ENCODE measurements at places on chromosomes 1 and 21.
A peak's percentile ranks its signal among the peaks of the same experiment; 100 is the strongest.

DNA sequence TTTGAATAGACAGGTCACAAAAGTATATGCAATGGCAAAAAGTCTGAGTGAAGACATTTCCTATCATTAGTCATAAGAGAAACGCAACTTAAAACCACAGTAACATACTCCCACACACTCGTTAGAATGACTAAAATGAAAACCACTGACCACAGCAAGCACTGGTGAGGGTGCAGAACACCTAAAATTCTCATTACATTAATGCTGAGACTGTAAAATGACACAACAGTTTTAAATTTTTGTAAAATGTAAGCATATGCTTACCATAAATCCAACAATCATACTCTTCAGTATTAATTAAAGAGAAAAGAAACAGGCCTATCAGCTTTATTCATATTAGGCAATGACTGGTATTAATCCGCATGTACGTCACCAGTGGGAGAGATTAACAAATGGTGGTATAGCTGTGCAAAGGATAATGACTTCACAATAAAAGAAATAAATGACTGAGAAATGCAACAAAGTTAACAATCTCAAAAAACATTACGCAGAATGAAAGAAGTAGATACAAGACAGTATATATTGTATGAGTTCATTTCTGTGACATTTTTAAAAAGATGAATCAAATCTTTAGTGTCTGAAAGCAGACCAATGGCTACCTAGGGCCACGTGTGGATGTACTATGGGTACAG is 253.5 kb downstream of the AKT3 start:
- no peak for DNase-seq

- no peak for DNase-seq
These were observed 1.5 kb upstream of the RUNX1 start for GRCh38 chr21:35050348-35051286.

DNA sequence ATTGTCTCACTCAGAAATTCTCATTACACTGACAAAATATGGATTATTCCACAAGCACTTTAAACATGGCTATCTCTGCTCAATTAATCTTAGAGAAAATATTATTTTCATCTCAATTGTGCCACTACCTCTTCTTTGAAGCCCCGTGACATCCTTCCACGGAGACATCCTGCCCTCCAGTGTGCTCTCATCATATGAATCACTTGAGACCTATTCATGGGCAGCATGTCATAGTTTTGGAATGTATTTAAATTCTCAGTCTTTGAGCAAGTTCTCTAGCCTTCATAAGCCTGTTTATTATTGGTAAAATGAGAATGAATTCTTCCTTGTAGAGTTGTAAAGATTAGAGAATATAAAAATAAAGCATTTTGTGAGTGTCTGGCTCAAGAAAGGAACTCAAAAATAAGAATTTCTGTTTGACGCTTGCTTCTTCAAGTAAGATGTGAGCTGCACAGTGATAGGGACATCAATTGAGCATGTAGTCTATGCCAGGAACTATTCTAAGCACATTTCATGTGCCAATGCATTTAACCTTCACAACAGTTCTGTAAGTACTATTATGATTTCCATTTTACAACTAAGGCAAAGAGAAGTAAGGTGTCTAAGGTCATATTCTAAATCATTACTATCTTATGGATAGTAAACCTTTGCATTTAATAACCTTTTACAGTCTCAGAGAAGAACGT is 557.4 kb upstream of the ZRANB2 start:
- no peak for DNase-seq

GRCh38 chr21:33203371-33203724 is 26.4 kb upstream of the IFNAR2 start:
- no peak for DNase-seq

DNA sequence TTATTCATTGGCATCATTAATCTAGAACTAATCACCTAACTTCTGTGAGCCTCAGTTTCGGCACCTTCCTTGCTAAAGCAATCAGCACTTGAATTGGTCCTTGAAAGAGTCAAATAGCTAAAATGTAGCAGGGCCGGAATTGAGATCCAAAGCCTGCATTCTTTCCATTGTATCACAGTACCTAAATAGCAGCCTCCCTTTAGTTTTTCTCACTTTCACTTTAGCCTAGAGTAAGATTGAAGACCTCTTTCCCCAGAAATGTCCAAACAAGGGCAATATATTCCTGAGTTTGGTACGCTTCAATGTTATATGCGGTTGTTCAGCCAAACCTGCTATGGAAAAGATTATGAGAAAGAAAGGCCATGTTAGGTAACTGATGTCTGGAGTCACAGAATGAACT is 121.9 kb upstream of the BMP8A start:
- no peak for DNase-seq

DNA sequence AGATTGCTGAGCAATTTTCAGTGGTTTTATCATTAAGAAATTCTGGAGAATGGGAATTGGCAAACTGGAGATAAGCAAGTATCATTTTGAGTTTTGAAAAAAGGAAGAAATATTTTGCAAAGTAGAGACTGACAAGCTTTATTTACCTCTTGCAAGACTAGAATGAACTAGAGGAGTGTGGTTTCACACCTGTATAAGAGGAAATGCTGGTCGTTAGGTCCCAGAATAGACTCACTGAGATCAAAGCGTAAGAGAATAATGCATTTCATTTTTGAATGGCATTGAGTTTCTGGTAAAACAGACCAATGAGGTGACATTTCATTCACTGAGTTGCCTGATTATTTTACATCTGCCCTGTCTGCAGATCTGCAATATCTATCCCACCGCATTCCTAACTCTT is 308.1 kb downstream of the ADGRL2 start:
- DNase-seq, result no peak

GRCh38 chr1:57164584-57164983 is 198.8 kb upstream of the C8B start:
- no peak for DNase-seq

DNA sequence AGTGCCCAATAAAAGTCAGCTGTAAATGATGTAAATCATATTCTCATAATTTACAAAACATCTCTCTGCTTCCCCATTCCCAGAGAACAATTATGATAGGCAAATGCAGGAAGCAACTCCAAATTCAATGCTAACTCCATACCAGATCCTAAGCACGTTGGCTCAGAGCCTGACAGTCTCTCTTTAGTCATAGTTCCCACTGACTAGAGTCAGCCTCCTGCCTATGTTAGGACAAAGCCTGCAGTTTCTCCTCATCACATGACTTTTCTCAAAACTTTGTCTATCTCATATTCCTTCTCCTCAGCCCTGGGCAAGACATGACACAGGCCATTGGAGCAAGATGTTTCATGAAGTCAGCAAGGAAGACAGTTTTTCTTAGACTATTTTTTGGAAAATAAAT is 101.5 kb upstream of the COL24A1 start:
- no peak for DNase-seq

DNA sequence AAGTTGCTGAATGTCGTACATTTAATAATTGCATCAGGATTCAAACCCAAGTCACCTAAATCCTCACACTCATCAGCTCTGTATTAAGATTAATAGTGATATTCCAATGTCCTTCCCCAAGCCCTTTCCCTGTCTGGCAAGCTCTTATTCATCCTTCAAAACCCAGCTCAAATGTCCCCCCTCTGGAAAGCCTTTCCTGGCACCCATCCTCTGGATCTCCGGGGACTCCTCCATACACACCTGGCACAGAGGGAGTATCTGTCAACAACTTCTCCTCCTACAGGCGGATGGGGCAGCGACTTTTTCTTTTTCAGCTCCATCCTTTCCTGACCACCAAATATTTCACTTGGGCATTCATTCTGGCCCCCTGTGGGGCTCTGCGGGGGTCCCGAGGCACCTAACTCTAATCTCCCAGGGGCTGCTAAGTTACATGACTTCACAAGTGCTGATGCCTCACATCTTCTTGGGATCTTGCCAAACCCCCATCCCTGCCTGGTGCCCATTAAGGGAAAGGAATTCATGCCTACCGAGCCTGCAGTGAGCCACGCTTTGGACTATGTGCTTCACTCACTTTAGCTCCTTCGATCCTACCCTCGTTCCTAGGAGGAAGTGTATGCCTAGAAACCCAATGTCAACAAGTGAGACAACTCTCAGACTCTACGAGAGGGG is 15.2 kb downstream of the TINAGL1 start:
- peak; percentile 36 for DNase-seq

DNA sequence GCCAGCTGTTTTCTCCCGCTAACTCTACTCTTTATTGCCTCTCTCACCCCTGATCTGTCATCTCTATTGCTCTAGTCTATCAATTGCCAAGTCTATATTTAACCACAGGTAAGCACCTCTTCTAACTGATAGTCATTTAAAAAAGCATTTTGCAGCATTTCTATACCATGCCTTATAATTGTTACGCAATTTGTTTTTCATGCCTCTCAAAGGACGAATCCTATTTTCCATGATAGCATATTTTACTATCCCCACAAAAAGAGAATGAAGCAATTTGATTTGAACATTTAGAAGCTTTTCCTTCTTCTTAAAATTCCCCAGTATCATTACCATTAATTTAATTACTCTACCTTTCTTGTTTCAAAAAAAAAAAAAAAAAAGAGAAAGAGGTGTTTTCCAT is 432.8 kb upstream of the ZP4 start:
- DNase-seq, result no peak

DNA sequence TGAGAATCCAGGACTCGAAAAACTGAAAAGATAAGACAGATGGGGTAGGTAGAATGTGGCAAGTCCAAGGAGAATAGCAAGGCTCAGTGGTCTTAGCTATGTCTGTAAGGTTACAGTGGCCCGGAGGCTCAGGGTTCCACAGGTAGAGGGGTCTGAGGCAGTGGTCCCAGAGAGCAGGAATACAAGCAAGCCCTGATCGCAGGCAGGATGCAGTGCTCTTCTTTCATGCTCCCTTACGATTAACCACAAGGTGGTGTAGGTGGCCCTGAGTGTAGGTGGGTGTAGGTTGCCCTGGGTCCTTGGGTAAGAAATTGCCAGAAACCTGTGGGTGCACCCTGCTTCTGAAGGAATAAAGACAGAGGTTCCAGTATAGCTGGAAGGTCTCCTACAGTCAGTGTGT is 99.1 kb upstream of the RAB3GAP2 start:
- DNase-seq, result peak; percentile 27

DNA sequence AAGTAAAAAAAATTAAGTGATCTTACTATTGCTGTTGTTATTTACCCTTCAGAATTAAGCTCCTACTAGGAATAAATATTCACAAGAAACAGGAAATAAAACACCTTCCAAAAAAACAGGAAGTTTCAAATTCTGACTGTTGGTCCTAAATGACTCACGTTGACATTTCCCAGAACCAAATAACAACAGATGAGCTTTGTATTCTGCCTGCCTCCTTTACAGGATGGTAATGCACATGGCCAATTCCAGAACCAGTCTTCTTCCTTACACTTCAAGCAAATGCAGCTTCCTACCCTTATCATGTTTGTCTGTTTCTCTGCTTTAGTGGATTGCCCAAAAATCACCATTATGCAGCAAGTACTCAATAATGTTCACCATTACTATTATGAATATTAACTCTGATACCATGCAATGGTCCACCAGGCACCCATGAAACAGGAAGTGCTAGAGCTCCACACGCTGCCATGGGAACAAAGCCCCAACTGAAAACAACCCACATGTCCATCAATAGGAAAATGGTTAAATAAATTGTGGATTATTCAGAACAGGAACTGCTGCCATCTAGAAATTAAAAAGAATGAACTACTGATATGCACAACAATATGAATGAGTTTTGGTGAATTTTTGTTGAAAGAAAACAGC is 8.9 kb downstream of the CASP9 start:
- DNase-seq, result no peak

- DNase-seq, result peak; percentile 57
These were observed 79.4 kb downstream of the S1PR1 start for GRCh38 chr1:101316256-101316655.

GRCh38 chr21:36647279-36648093 is 51.4 kb upstream of the SIM2 start:
- DNase-seq, result no peak

- no peak for DNase-seq
These were observed 334.1 kb downstream of the RRAGC start for GRCh38 chr1:38525343-38526043.

DNA sequence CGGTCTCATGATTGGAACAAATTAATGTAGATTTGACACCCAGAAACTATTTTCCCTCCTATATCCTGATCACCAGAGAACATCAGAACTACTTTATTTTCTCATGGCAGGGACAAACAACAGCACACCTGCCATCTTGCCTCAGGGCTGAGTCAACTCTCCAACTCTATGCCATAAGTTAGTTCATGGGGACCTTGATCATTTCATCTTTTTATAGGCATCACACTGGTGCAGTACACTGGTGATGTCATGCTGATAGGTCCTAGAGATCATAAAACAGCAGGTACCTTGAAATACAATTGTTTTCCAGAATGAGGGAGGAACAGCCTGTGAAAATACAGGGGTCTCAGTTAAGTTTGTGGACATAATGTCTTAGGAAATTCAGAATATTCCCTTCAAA is 45.8 kb downstream of the EDN2 start:
- DNase-seq, result no peak

- DNase-seq, result no peak
These were observed 8.4 kb upstream of the VCAM1 start for GRCh38 chr1:100710906-100711682.

DNA sequence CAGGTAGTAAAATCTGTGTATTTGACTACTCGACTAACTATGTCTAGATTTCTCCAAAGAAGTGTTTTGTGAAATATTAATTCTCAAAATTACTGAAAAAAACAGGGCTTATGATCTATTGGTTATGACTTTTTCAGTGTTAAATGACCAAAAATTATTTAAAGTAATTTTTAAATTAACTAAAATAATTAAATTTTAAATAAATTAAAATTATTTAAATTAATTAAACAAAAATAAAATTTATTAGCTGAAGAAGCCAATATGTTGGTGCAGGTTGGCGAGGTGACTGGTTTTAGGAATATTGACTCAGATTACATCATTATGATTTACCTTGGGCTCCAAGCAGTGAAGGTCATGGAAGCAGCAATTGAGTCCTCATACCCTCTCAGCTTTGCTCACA is 483.2 kb downstream of the PTPRC start:
- no peak for DNase-seq

- no peak for DNase-seq
These were observed 1.2 kb downstream of the CCNL2 start for GRCh38 chr1:1397839-1398523.

DNA sequence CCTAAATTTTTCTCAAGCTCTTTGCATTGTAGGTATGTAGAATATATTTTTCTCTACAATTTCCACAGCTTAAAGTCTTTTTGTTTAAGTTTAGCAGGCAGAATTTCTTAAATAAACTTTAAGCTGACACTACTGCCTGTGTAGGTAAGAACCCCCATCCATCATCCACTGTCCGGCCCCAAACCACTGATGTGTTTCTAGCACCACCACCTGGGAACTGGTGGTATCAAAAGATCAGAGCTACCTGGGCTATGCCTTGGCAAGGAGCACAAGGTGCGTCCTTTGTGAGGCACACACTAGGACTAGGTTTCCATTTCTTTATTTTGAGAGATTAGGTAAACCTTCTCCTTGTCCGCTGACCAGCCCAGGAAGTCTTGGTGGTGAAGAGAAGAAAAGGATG is 10.5 kb upstream of the LELP1 start:
- peak; percentile 11 for DNase-seq
